ENCODE measurements at places on chromosomes 1 and 21.
A peak's percentile ranks its signal among the peaks of the same experiment; 100 is the strongest.

DNA sequence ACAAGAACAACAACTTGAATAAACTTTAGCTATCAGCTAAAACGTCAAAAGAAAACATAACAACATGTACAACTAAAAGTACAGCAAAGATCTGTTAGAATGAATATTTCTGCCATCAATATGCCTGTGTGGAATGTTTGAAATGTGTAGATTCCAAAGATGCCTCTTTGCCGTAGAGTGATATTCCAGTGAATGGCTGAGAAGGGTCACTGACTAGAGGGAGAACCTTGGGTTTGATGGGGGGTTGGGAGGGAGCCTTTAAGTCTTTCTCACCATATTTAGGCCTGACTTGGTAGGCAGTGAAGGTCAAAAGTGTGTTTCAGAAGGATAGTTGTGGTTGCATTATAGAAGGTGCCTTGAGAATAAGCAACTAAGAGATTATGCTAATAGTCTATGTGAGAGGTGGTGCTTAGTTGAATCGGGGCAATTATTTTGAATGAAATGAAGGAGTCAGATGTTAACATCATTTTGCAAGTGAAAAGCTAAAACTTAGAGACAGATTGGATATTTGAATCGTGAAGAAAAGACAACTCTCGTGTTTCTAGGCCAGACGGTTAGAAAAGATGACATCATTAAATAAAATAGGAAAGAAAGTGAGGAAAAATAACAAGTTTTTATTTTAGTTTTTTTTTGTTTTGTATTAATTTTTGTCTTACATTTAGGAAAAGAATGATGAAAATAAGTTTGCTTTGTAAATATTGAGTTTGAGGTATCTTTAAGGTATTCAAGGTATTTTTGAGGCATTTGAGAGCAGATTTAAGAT is 53.8 kb downstream of the PLA2G4A start:
- DNase-seq, result no peak

DNA sequence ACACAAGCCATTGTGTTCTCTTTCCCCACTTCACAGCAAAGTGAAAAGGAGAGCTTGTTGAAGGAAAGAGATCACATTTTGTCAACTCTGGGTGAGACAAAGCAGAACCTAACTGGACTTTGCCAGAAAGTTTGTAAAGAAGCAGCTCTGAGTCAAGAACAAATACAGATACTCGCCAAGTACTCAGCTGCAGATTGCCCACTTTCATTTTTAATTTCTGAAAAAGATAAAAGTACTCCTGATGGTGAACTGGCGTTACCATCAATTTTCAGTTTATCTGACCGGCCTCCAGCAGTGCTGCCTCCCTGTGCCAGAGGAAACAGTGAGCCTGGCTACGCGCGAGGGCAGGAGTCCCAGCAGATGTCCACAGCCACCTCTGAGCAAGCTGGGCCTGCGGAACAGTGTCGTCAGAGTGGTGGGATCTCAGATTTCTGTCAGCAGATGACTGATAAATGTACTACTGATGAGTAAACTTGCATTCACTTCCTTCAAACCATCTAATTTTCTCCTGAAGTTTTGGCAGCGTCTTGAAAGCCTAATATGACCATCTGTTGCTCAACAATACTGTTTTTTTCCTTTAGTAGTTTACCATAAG is 43.7 kb downstream of the BACH1 start:
- DNase-seq, result peak; percentile 59

- DNase-seq, result no peak
Observed at GRCh38 chr1:43425045-43425444, 28.7 kb downstream of the HYI start.

GRCh38 chr1:6261615-6261995 is 707 bp upstream of the GPR153 start:
- DNase-seq, result no peak

- DNase-seq, result no peak
Observed at GRCh38 chr21:18716578-18717138, 313.1 kb upstream of the TMPRSS15 start.

- no peak for DNase-seq
Observed at GRCh38 chr21:28235169-28235895, 757.3 kb downstream of the LTN1 start.

DNA sequence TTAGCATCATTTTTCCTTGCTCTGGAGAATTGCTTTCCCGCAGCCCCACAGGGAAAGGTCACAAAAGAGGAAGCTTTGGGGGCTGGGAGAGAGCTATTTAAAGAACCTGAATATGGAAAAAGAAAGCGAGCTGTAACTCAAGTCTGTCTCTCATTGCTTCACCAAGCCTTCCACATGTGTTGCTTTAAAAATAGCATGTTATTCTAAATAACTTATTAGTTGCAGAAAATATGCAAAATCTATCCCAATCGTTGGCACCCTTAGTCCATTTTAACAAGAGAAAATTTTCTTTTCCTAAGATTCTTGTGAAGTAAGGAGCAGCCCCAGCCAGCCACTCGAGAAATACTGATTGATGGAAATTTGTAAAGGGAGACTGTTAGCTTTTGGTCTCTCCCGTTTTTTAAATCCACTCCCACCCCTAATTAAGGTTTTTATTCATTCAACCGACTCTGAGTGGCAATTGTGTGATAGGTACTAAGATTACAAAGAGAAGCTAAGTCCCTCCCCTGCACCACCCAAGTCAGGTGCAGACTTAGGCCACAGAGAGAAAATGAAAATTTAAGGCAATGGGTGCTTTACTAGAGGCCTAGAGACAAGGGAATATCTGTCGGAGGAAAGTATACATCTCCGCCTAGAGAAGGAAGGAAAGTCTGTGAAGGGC is 802 bp downstream of the CYP4X1 start:
- no peak for DNase-seq

DNA sequence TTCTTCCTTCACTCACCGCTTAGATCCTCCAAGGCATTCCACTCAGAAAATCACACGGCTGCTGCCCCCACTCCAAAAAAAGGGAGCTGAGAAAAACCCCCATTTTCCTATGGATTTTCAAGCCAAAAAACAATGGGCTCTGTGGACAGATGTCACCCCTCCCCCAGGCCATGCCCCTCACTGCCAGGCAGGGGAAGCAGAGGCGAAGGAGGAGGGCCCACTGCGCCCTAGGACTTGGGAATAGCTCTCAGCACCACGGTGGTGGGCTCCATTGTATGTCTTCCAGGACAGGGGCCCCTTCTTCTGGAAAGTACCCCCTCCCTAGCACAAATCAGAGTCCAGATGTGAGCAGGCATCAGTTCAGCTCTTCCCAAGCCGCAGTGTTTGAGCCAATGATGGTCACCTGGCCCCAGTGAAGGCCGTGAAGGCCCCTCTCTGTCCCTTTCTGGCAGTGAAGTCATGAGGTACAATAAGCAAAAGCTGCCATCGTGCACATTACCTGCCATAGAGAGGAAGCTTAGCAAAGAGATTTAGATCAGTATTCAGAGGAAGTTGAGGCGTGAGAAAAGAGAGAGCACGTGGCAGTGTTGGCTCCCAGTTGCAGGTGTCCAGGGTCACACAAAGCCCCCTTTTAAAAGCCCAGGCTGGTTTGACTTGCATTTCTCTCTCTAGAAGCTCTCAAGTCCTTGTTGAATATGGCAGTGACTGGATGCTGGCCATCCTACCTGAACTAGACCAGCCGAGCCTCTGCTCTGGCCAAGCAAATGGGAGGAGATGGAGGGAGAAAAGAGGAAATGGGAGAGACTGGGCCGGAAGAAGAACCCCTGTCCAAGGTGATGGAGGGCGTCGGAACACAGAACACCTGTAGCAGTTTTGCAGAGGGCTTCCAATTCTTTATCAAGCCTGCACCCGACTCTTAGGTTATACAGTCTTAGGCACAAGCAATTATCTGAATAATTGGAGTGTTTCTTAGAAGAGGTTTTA is 149.0 kb downstream of the TOMM20 start:
- no peak for DNase-seq

DNA sequence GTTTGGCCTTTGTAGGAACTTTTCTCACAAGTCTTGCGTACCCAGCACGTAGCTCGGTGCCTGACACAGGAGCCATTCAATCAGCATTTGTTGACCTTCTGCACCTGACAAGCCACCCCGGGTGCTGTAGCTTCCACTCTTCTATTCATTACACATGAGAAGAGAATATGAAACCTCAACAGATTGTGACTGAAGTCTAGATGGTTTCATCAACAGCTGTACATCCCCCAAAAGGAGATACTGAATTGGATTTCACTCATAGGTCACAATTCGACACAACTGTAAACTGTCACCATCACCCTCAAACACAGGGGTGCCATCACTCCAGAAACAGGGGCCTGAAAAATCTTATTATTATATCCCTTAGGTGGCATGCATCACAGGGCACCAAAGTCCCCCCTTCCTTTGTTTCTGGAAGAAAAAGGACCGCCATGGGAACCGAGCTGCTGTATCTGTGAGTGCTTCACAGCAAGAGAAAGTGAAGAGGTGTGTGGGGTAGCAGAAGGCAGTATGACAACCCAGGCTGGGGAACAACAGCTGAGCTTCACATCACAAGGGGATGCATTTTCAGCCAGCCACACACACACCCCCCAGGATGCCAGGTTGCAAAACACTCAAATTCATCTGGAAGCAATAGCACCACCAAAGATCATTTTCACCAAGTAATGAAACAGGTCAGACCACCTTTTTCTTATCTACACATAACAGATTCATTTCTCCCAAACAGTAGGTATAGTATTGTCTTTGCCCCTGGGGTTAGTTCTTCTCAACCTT is 225.7 kb downstream of the TOMM20 start:
- DNase-seq, result no peak

DNA sequence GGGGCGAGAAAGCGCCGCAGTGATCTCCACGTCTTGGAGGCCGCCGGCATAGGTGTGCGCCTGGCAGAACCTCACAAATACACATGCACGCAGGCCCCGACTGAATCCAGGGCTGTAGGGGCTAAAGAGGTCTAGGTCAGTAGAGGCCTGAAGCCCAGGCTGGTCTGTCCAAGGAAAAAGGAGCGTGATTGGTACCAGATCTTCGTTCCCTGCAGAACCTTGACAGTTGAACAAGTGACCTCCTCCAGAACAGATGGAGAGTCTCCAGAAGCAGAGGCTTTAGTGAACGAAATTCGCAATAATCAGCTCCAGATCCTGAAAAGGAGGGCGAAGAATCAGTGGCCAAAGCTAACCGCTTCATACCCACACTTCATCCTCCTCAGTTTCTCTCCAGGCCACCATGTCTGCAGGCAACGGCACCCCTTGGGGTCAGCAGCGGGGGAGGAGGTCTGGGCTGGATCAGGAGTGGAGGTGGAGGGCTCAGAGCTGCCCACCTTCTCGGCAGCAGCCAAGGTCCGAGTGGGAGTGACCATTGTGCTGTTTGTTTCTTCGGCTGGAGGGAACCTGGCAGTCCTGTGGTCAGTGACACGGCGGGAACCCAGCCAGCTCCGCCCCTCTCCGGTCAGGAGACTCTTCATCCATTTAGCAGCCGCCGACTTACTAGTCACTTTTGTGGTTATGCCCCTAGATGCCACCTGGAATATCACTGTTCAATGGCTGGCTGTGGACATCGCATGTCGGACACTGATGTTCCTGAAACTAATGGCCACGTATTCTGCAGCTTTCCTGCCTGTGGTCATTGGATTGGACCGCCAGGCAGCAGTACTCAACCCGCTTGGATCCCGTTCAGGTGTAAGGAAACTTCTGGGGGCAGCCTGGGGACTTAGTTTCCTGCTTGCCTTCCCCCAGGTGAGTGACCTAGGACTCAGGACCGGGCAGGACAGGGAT is 749 bp upstream of the PEX11B start:
- no peak for DNase-seq

DNA sequence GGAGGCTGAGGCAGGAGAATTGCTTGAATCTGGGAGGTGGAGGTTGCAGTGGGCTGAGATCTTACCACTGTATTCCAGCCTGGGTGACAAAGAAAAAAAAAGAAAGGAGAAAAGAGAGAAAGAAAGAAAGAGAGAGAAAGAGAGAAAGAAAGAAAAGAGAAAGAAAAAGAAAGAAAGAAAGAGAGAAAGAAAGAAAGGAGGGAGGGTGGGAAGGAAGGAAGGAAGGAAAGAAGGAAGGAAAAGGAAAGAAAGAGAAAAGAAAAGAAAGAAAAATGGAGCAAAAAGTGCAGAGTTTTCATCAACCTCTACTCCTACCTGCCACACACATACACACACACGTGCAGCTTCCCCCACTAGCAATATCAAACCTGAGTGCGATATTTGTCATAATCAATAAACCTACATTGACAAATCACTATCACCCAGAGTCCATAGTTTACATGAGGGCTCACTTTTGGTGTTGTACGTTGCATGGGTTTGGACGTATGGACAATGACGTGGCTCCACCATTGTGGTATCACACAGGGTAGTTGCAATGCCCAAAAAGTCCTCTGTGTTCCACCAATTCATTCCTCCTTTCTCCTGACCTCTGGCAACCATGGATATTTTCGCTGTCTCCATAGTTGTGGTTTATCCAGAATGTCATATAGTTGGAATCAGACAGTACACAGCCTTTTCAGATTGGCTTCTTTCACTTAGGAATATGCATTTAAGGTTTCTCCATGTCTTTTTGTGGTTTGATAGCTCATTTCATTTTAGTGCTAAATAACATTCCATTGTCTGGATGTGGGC is 36.5 kb downstream of the EVA1C start:
- no peak for DNase-seq
